Stimulated activated effector memory CD8-positive, alpha-beta T cell treated with anti-CD3 and anti-CD28 coated beads, Interleukin-12 subunit alpha, Interleukin-12 subunit beta, amount 100 ng/mL, for 72 hours (primary cell): ENCODE measurements at places on chromosomes 1 and 21.

DNA sequence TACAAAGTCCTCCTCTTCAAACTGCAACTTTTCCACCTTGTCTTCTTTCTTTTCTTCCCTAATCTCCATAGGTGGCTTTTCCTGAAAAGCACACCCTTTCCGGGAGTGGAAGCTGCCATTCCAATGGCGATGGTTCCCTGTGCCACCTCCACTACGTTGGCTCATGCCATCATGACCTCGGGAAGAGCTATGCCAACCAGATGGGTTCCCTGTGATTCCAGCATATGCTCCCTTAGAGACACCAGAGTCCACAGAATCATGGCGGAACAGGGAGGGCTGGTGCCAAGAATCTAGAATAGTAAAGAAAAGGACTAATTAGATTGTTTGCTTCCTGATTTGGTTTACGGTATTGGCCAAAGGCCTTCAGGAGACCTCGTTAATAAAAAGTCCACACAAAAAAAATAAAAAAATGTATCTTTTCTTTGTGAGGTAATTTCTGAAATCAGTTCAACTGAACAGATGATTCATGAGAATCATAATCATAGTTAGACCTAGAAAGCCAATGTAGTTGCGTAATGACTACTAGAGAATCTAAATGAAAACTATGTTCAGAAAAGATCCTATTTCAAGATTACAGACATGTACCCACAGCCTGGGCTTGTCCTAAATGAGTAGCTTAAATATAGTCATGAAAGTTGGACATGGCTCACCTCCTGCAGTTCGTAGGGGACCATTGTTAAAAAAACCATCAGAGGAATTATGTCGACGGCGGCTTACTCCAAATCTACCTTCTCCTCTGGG, 30.9 kb upstream of the CCDC17 start:
- DNase-seq: no peak

DNA sequence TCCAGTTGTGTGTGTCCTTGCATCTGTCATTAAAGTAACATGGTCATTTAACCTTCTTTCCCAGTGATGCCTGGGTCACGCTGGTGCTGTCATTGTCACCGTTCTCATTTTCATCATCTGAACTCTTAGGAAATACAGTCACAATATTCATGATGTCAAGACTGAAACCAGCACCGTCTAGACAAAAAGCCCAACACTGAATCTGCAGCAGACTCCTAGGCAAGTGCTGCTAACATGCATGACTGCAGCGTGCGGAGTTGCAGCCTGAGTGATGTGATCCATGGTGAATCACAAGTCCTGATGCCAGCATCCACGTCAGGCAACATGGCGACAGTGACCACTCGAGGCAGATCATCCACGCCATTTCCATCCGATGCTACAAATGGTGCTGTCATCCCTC, 37.6 kb downstream of the MRPL37 start:
- DNase-seq: no peak

- DNase-seq: no peak
Observed at GRCh38 chr1:22969304-22969709, 3.4 kb downstream of the LACTBL1 start.

- no peak for DNase-seq
Observed at GRCh38 chr1:226466296-226466695, 58.4 kb upstream of the PARP1 start.

- DNase-seq: peak; percentile 9
Observed at GRCh38 chr21:34129039-34129891, 55.9 kb downstream of the MRPS6 start.

DNA sequence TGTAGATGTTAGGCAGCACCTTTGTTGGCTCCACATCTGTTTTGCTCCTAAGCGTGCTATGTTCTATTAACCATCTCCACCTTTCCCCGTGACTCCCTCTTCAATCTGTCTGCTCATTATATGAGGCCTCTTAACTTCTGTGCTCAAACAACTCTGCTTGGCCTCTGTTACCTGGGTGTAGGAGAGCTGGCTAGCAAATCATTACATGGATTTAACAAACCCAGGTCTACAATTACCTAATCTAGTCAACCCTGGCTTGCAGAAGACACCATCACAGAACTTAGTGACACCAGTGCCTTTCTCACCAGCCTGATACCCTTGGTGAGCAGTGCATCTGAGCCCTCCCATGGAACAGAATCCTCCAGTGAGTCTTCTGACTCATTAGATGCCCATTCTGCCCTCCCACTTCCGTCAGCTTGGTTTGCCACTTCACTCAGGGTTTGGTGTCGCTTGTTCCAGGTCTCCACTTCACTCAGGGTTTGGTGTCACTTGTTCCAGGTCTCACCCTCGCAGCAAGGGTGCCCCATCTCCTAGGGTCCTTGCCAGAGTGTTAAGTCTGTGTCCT, 92.0 kb upstream of the KIF26B start:
- DNase-seq: no peak

GRCh38 chr1:198811449-198811848, 172.6 kb downstream of the PTPRC start:
- DNase-seq: no peak

- DNase-seq: no peak
Observed at GRCh38 chr21:28871388-28872010, 121.2 kb downstream of the LTN1 start.

DNA sequence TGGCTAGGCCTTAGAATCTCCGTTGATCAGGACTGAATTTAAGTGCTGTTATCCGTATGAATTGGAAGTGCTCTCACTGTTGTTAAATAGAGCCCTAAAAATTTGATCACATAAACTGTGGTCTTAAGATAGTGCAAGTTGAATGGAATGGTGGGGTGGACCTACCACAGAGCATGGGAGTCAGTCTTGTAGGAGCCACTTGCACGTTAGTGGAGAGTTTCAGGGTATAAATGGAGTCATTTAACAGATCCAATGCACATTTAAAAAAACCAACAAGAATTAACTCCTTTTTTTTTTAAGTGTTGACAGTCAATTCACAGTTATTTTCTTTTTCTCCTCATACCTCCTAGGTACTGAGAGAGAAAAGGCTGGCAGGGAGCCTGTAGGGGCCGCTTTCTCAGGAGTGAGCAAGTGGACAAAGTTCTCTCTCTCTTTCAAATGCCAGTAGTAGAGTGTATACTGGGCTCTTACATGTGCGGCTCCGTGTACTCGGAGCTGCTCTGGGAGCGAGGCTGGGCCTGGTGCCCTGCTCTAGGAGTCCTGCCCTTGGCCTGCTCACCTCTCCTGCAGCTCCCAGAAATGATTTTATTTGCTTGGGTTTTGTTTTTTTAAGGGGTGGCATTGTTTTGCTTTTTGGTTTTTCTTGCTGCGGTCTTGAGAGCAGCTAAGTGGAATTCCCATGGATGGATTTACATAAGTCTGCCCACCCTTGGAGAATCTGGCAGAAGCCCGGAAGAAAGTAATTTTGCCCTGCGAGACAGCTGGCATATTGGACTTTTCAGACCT, 91.3 kb downstream of the ATP5PO start:
- no peak for DNase-seq

DNA sequence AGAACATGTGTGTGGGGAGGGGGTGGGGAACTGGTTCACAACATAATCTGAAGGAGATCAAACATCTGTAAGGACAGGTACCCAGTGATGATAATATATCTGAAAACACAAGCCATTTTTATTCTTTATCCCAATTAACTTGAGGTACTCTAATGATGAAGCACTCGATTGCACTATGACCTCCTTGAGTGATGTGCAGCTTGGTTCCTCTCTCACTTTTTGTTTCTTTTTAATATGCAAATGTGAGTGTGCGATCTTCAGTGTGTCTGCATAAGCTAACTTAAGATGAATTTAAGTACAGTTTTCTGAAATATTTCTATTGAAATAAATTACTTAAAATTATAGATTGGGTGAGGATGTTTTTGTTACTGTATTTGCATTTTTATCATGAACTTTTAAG, 50.6 kb upstream of the ANGPTL1 start:
- DNase-seq: no peak

DNA sequence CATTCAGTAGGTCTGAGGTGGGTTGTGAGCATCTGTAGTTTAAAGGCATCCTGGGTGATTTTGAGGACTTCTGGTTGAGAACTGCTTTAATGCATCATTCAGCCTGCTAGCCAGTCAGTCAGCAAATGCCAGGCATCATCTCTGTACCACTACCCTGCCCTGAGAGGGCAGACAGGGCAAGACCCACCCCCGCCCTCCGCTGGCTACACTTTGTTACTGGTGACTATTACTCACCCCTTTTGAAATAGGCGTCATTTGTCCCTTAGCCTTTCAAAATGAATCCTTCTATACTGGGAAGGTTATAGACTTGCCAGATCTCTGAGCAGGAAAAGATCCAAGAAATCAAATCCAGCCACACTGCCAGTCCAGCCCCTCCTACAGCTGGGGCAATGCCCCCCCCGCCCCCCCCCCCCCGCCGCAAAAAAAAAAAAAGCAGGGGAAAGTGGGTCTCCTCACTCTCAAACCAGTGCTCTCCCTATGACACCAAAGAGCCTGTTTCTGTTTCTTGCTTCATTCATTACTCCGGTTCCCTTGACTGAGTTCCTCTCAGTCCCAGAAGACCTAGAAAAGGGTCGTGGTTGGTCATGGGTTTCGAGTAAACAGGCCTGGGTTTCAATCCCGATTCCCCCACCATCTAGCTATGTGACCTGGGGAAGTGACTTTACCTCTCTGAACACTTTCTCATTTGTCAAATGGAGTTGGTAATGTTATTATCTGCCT, 4.4 kb downstream of the SELENON start:
- no peak for DNase-seq

DNA sequence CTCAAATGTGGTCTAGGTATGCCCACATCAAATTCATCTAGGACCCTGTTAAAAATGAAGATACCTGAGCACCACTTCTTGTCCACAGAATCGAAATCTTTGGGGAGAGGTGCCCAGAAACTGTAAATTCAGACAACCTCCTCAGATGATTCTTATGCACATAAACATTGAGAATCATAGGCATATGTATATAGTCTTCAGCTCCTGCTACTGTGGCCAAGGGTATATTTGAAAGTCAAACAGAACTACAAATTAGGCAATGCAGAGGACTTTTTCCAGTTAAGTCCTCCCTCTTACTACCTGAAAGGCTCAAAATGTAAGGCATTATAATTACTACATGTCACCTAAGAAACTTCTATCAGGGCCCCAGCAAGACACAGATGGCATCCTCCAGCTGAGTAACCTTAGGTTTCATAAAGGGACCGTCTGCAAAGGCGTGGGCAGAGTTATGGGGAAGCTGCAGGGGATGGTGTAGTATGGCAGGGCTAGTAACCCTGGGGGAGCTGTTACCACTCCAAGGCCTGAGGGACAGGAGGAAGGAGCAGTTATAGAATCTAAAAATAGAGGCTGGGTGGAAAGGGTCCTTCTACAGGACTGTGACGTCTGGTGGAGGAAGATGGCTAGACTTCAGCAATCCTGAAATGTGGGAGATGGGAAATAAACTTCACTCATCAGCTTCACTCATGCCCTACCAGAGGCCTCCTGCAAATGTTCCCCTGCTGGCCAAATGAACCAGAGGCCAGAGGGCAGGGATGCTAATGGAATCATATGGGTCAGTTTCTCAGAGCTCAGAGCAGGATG, 46.3 kb downstream of the DAB1 start:
- no peak for DNase-seq

DNA sequence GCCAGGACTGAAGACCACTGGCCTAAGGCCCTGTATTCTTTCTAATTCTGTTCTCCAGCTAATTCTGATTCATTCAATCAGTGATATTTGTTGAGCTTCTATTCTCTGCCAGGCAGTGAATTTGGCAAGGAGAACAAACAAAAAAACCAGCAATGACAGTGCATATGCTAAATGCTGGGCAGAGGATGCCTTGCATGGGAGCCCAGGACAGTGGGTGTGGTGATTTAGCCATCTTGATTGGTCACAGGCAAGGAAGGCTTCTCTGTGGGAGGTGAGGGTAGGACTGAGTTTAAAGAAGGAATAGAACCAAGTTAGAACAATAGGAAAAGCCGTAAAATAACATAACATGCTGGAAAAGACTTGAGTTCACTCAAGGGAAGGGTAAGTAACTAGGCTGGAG, 9.2 kb upstream of the CPT2 start:
- no peak for DNase-seq

DNA sequence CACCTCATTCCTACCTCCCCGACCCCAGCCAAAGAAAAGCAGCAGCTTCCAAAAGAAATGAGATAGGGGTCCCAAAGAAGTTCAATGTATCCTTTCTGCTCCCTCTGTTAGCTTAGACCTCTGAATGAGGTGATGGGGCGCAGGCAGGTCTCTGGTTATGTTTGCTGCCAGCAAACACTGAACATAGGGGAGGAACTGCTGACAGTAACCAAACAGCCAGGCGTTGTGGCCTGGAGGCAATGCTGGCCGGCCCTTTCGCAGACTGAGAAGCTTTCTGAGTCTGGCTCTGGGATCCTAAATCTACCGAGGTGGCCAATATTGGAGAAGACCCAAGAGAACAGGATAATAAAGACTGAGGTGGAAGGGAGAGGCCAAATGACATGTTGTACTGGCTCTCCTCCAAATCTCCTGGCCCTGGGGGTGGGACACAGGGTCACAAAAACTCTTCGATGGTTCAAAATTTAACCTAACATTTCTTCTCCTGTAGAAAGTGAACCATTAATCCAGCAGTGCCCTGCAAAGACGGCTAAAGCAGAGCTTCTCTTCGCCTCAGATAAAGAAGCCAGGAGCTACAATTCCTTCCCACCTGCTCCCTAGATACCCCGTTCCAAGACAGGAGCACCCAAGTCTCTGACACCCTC, 19.6 kb downstream of the SSR2 start:
- DNase-seq: no peak

GRCh38 chr1:163933437-163933836, 611.7 kb downstream of the NUF2 start:
- no peak for DNase-seq

- DNase-seq: no peak
Observed at GRCh38 chr1:183313063-183313462, 105.1 kb downstream of the NMNAT2 start.

- no peak for DNase-seq
Observed at GRCh38 chr1:107549152-107549810, 408.4 kb downstream of the NTNG1 start.

- DNase-seq: no peak
Observed at GRCh38 chr1:37944086-37944763, 2.6 kb downstream of the INPP5B start.

DNA sequence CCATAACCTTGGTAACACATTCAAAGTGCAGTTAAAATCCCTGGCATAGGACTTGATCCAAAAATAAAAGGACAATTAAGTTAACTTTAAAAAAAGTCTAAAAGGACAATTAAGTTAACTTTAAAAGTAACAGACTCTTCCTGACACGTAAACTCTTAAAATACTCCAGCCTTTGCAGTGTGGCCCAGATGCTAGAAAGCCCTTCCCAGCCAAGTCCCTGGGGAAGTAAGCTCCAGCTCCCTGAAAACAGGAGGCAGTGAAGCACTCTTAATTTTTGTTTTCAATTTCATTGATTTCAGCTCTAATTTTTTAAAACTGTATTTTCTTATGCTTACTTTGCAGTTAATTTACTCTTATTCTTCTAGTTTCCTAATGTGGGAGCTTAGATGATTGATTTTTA, 5.1 kb upstream of the AIM2 start:
- no peak for DNase-seq

DNA sequence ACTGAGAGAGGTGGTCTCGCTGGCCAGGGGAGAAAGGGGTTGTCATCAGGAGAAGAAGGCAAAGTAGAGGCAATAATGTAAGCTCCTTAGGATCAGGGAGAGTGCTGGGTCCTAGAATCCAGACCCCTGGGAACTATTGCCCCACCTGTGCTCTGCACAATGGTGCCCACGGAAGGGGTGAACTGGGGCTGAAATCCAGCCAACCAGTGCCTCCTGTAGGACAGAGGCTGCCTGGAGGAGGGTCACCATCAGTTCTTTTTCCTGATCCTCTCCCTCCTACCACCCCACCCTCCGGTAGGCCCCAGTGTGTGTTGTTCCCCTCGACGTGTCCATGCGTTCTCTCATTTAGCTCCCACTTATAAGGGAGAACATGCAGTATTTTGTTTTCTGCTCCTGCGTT, 52.9 kb upstream of the ATP2B4 start:
- DNase-seq: no peak
